ENCODE measurements at places on chromosomes 1 and 21. TPM values are rescaled to one million over a fixed set of nuclear protein-coding genes. Genes with fewer than 3 reads are reported as not detected.

Gene SEC22B
- total RNA-seq, result 78.9 TPM

Gene ANKRD34A
- 0.56 TPM for total RNA-seq

Gene AMIGO1
- total RNA-seq, result 1.6 TPM

Gene OPRD1
- total RNA-seq, result under 0.01 TPM

Gene LRRC71
- total RNA-seq, result not detected

Gene AGBL4
- not detected for total RNA-seq

Gene NAV1
- total RNA-seq, result 14.0 TPM

Gene CFHR3
- total RNA-seq, result not detected

Gene CYP4A11
- total RNA-seq, result not detected

Gene TRIM58
- 0.54 TPM for total RNA-seq

Gene SLC16A4
- 73.0 TPM for total RNA-seq

Gene GUCA2A
- total RNA-seq, result not detected

Gene C1orf35
- total RNA-seq, result 4.7 TPM

Gene AKR7A3
- total RNA-seq, result under 0.01 TPM

Measured in IMR-90 (cell line).